ENCODE measurements at places on chromosomes 11 and 22. TPM values are rescaled to one million over a fixed set of nuclear protein-coding genes. Genes with fewer than 3 reads are reported as not detected.

The ZP1 gene
- total RNA-seq: not detected

The DGAT2 gene
- 1.3 TPM for total RNA-seq

The OR51M1 gene
- total RNA-seq: not detected

The MFNG gene
- total RNA-seq: 170 TPM

The KRTAP5-11 gene
- total RNA-seq: not detected

Measured in vein endothelial cell (primary cell).